ENCODE measurements at places on chromosomes 2 and 18.

DNA sequence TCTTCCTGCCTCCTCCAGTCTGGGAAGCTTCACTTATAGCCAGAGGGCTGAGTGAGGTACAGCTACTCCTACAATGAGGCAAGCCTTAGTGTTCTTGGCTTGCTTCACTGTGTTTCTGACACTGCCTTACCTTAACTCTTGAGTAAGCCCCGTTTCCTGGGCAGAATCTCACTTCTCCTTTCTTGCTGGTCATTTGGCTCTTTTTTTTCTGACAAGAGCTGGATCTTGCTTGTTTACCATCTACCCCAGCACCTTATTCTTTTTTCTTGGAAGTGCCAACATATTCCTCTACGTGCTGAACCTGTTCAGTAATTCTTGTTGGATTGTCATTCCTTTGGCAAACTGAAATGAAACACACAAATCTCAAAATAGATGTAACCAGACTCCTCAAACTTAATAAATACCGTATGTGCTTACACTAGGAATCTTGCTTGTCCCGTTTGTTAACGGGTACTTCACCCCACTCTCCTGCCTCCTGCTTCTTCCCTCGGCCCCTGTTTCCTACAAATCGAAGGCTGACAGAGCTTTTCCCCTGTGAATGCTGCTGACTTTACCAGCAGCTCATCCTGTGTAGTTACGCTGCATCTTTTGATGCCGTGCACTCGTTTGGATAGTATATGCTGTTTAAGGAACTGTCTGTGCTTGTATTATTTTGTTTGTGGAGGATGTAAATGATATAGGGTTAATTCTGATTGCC lies 132.2 kb downstream of the FMNL2 start:
- no peak for DNase-seq

DNA sequence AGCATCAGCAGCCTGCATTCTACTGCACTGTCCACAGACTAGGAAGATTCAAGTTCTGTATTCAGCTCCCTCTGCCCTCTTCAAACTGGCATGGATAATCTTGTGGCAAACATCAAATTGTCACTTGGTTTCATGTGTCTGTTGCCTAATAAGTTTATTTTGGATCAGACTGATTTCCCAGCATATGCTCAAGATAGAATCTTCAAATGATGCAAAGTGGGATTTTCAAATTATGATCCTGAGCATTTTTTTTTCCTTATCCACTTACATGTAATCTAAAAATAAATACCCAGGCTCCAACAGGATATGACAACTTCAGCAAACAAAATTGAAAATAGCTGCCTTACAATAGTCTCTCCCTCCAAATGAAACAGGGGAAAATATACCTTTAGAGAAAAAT lies 160.9 kb upstream of the VRK2 start:
- no peak for DNase-seq

DNA sequence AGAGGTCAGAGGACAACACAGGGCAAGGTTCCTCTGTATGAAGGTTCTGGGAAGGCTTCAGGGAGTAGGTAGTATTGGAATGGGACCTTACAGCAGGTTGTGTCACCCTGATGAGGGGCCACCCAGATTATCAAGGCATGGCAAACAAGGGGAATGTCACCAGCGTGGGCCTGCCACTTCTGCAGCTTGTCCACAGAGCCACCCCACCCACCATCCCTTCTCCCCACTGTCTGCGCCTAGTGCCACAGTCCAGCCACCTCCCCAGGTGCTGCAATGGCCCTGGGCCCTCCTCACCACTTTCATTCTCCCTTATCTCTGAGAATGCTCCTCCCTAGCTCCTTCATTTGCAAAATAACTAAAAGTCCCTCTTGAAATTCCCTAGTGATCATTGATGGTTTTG lies 170.3 kb downstream of the TTC32 start:
- DNase-seq: no peak

- DNase-seq: no peak
Observed at GRCh38 chr2:147356157-147356556, 488.7 kb upstream of the ACVR2A start.

DNA sequence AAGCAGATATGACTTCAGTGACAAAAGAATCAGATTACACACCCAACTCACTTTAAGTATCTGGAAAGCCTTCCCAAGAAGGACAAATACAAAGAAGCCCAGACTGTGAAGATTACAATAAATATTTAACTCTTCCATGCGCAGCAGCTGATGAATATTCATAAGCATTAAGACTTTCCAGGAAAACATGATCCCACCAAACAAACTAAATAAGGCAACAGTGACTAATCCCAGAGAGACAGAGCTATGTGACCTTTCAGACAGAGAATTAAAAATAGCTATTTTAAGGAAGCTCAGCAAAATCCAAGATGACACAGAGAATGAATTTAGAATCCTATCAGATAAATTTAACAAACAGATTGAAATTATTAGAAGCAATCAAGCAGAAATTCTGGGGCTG lies 108.2 kb upstream of the UBE2E3 start:
- no peak for DNase-seq

GRCh38 chr2:207863345-207863744 lies 93.6 kb upstream of the FZD5 start:
- DNase-seq: no peak

DNA sequence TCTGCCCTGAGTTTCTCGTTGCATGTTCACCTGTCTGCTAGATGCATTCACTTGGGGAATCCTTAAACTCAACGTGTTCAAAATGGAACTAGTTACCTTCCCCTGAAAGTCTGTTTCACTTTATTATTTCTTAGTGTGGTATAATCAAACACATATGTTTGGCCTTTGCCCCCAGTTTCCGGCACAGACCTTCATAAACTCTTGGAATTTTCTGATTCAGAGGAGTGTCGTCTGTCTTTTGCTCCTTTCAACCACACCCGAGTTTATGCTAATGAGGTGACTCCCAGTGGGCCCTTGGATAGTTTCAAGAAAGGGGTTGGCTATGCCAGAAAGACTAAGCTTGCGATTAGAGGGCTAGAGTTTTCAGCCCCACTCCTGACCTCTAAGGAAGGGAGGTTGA lies 198.9 kb downstream of the CDCA7 start:
- no peak for DNase-seq

- DNase-seq: no peak
Observed at GRCh38 chr2:75100011-75100800, 99.1 kb downstream of the TACR1 start.

- no peak for DNase-seq
Observed at GRCh38 chr18:33641141-33641540, 63.1 kb downstream of the ASXL3 start.

- DNase-seq: no peak
Observed at GRCh38 chr2:46979571-46979979, 64.0 kb upstream of the MCFD2 start.

GRCh38 chr2:27587025-27587424 lies 4.2 kb downstream of the ZNF512 start:
- no peak for DNase-seq

- no peak for DNase-seq
Observed at GRCh38 chr2:106581328-106581727, 94.2 kb downstream of the CD8B2 start.

DNA sequence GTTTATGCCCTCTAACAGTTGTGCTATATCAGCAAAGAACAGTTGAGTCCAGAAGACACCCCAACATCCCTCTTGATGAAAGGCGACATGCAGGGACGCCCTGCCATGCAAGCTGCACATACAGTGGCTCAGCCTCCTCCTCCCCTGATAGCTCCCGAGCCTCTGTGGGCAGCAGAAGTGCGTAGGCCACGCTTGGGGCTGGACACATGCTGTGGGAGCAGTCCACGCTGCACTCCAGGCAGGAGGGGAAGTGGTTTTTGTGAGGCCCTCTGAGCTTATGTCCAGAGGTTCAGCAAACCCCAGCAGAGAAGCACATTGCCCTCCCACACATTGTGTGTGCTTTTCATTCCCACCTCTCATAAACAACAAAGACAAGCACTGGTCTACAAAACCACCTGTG lies 162.1 kb downstream of the SEPTIN10 start:
- no peak for DNase-seq

GRCh38 chr2:206343816-206344215 lies 69.4 kb downstream of the ZDBF2 start:
- no peak for DNase-seq

DNA sequence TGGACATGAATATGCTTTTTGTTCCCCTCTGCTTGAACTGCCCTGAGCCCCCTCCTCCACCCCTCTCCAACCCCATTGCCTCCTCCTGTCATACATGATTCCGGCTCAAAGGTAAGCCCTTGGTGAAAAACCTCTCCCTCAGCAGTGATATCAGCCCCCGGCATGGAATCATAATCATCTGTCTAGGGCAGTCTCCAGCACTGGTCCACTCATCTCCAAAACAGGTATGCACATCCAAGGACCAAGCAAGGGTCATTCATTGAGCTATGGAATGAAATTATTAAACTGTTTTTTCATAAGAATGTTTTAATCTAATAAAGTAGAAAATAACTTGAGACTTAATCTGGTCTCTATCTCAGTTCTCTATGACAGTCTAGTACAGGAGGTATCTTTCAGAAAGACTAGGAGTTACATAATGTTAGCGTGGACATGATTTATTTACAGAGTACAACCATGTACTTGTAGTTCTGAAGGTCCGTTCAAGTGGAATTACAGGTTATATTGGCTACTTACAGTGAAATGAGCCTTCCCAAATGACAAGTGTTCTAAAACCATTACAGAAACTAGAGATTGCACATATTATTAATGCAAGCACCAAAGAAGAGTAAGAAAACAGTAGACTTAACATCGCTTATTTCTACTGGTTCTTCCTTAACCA lies 75.2 kb downstream of the ACVR1 start:
- no peak for DNase-seq

DNA sequence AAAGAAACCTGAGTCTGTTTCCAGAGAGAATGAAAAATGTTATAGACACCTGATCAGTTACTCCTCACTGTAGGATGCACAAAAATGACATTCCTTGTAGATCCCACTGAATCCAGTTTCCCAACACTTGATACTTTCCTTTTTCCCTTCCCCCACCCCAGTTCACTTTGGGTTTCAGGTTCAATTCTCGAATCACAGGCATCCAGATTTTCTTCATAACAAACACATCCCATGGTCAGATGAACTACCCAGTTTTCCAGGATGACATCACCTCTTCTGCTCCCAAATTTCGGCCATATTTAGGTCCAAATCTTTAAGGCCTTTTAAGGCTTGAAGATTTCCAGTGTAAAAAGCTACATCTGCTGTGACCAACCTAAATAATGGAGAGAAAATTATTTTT lies 51.5 kb downstream of the UGP2 start:
- DNase-seq: no peak
